Stimulated activated CD8-positive, alpha-beta memory T cell treated with anti-CD3 and anti-CD28 coated beads, Interleukin-4, amount 100 ng/mL, for 4 hours (primary cell): ENCODE measurements at places on chromosomes 1 and 21.

DNA sequence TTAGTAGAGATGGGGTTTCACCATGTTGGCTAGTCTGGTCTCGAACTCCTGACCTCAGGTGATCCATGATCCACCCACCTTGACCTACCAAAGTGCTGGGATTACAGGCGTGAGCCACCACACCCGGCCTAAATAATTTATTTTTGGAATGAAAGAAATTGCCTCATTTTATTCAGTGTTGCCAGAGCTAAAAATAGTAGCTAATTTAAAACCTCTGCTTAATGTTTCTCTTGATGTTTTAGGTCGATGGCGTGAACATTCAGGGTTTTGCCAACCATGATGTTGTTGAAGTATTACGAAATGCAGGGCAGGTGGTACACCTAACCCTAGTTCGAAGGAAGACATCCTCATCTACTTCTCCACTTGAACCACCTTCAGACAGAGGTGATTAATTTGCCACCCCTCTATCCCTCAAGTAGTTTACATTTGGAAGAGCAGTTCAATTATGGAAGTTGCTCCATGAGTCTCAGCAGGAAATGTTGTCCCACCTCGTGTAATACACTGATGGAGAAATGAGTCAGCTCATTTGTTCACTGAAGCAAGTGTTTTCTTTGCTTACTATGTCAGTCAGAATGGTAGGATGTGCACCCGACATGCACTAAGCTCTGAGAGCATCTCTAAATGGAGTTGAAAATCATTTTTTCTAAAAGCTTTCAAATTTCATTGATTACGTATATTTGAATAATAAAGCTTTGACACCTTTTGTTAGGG lies 54.9 kb downstream of the PATJ start:
- DNase-seq, result no peak

DNA sequence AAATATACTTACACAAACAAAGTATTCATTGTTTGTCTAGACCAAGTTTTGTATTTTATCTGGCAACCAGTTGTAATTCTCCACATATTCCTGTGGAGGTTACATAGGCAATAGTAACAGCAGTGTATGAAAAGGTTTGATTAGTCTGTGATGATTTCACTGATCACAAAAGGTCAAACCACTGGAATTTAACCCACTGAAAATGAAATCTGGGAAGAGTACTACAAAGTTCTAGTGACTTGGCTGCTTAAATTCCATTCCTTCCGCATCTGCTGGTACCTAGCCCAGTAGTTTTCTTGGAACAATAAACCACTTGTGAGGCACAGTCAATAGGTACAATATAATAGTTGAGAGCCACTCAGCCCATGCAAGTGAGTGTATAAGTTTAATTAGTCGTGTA lies 205.4 kb downstream of the NFIA start:
- no peak for DNase-seq

- no peak for DNase-seq
Measured at GRCh38 chr1:166193057-166193698, 26.4 kb upstream of the FAM78B start.

GRCh38 chr1:206714331-206715058 lies 29.8 kb downstream of the MAPKAPK2 start:
- DNase-seq, result no peak

- DNase-seq, result no peak
Measured at GRCh38 chr1:39048745-39049370, 22.7 kb downstream of the NDUFS5 start.

DNA sequence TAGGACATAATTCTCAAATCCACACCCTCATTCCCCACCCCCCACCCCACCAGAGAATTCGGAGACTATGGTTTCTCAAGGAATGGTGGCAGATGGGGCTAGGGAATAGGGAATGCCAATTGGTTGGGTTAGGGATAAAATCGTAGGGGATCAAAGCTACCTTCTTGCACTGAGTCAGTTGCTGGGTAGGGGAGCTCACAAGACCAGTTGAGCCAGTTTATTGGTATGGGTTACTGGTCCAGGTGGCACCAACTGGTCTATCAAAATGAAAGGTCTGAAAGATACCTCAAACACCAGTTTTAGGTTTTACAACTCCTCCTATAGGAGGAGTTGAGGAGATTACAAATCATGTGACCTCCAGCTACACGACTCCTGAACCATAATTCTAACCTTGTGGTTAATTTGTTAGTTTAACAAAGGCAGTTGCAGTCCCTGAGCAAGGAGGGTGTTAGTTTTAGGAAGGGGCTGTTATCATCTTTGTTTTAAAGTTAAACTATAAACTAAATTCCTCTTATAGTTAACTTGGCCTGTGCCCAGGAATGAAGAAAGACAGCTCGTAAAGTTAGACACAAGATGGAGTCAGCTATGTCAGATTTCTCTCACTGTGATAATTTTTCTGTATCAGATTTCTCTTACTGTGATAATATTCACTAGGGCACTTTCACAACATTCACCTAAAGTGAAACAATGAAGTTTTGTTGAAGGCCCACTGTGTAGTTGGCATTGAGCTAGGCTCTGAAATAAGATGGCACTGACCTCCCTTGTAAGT lies 2.5 kb downstream of the SHISAL2A start:
- no peak for DNase-seq

DNA sequence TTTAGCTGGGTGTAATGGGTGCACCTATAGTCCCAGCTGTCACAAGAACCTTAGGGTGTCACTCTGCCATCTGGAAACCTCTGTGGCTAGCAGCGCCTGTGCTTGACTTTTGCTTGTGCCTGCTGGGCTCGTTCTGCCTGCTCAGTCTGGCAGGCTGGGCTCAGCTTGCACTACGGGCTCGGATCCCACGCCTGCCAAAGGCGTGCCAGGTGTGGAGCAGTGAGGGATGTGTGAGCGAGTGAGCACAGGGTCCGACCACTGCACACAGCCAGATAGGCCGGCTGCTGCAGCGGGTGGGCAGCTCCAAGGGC lies 2.8 kb upstream of the LSM10 start:
- no peak for DNase-seq

DNA sequence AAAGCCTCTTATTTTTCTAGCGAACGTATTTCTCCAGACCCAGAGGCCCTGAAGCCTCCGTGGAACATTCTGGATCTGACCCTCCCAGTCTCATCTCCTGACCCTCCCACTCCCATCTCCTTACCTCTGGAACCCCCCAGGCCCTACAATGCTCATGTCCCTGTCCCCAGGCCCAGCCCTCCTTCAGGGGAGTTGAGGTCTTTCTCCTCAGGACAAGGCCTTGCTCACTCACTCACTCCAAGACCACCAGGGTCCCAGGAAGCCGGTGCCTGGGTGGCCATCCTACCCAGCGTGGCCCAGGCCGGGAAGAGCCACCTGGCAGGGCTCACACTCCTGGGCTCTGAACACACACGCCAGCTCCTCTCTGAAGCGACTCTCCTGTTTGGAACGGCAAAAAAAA lies 68.7 kb downstream of the ALPL start:
- no peak for DNase-seq
